Stomach (tissue), 19 donors: ENCODE measurements at places on chromosomes 6 and 20. TPM values are rescaled to one million over a fixed set of nuclear protein-coding genes. Genes with fewer than 3 reads are reported as not detected.

- H3K4me1 ChIP-seq = peaks cover 10% of the 10 kb centered on the region
- DNase-seq = no peak
- no peaks in the 10 kb centered on the region for H3K27me3 ChIP-seq
- no peak overlapping the region for H3K27ac ChIP-seq
Observed at GRCh38 chr20:35252037-35252461, 25.6 kb downstream of the MMP24 start.

- H3K4me1 ChIP-seq = no peaks in the 10 kb centered on the region
- no peak within 1 kb of the TSS for H3K27ac ChIP-seq
- DNase-seq = no peak
- no peaks in the 10 kb centered on the region for H3K27me3 ChIP-seq
Observed at GRCh38 chr20:37261714-37262113, at the start of gene GHRH. TSS of gene GHRH (minus strand) at chr20:37261814. CDS start at chr20:37256889, 4,925 bp downstream.

BPIFB4 gene
- not detected for polyA plus RNA-seq

GRCh38 chr6:131937703-131938631, 13.2 kb downstream of the CCN2 start:
- no peak for DNase-seq
- H3K4me3 ChIP-seq = no peak overlapping the region
- no peak overlapping the region for H3K27ac ChIP-seq
- no peaks in the 10 kb centered on the region for H3K27me3 ChIP-seq
- H3K36me3 ChIP-seq = no peaks in the 10 kb centered on the region
- no peaks in the 10 kb centered on the region for H3K4me1 ChIP-seq

SLC22A7 gene
- not detected for polyA plus RNA-seq

OR2J3 gene
- not detected for polyA plus RNA-seq
